ENCODE measurements at places on chromosomes 2 and 18. TPM values are rescaled to one million over a fixed set of nuclear protein-coding genes. Genes with fewer than 3 reads are reported as not detected.

CDH20 gene
- total RNA-seq: not detected

NMUR1 gene
- total RNA-seq: 0.99 TPM

CYTIP gene
- 222 TPM for total RNA-seq

RNF125 gene
- total RNA-seq: 26.5 TPM

TMEM247 gene
- total RNA-seq: not detected

CYP27A1 gene
- not detected for total RNA-seq

CD207 gene
- total RNA-seq: not detected

PKP4 gene
- total RNA-seq: 32.9 TPM

ANO7 gene
- 0.29 TPM for total RNA-seq

HOXD9 gene
- not detected for total RNA-seq

PAX3 gene
- not detected for total RNA-seq

TXNL4A gene
- total RNA-seq: 136 TPM

ALPI gene
- total RNA-seq: not detected

OSBPL1A gene
- 0.58 TPM for total RNA-seq

SKA1 gene
- total RNA-seq: 46.3 TPM

TMEM182 gene
- 3.1 TPM for total RNA-seq

GPR45 gene
- total RNA-seq: not detected

CAVIN2 gene
- total RNA-seq: not detected

FAM237A gene
- not detected for total RNA-seq

RNF149 gene
- 71.5 TPM for total RNA-seq

SRD5A2 gene
- not detected for total RNA-seq

OSR1 gene
- not detected for total RNA-seq

B3GNT2 gene
- 41.2 TPM for total RNA-seq

NEU4 gene
- 0.45 TPM for total RNA-seq

KCNIP3 gene
- not detected for total RNA-seq

ICOS gene
- total RNA-seq: 31.1 TPM

SSB gene
- total RNA-seq: 86.0 TPM

INHBB gene
- total RNA-seq: not detected

CREG2 gene
- not detected for total RNA-seq

TANC1 gene
- total RNA-seq: 0.37 TPM

PDCD1 gene
- total RNA-seq: 2.4 TPM

UGT1A8 gene
- total RNA-seq: not detected

CPO gene
- total RNA-seq: not detected

SOX11 gene
- total RNA-seq: not detected

SERPINB3 gene
- not detected for total RNA-seq

PRKRA gene
- total RNA-seq: 41.8 TPM

FBXO11 gene
- total RNA-seq: 49.1 TPM

UGT1A4 gene
- not detected for total RNA-seq

STPG4 gene
- 0.21 TPM for total RNA-seq

AFF3 gene
- total RNA-seq: 7.1 TPM

LYG2 gene
- not detected for total RNA-seq

SCYGR8 gene
- not detected for total RNA-seq

DCC gene
- total RNA-seq: not detected

TWIST2 gene
- not detected for total RNA-seq

CTNNA2 gene
- total RNA-seq: not detected

CPSF3 gene
- total RNA-seq: 55.2 TPM

IL1R1 gene
- total RNA-seq: not detected

WNT6 gene
- total RNA-seq: not detected

RSAD2 gene
- total RNA-seq: 74.5 TPM

Measured in activated CD8-positive, alpha-beta T cell treated with anti-CD3 and anti-CD28 coated beads, Interleukin-2, amount 10 ng/mL, durations not matched to agents 7 days and 5 days (primary cell).